Activated effector memory CD4-positive, alpha-beta T cell treated with anti-CD3 and anti-CD28 coated beads, Interleukin-2, amount 50 U/mL, for 16 hours (primary cell): ENCODE measurements at places on chromosomes 6 and 20.
A peak's percentile ranks its signal among the peaks of the same experiment; 100 is the strongest.

- DNase-seq: no peak
Measured at GRCh38 chr6:163400509-163400908, 14.0 kb upstream of the QKI start.

DNA sequence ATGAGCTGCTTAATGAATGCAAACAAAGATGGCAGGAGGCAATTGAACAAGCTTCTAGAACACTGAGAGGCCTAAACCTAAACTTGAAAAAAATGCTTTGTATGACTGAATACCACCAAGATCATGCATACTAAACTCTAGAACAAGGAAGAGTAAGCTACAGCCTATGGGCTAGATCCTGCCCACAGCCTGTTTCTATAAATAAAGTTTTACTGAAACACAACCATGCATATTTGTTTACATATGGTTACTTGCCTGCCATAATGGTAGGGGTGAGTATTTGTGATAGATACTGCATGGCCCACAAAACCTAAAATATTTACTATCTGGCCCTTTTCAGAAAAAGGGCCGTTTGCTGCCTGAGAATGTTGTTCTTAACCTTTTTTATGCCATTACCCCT is 37.0 kb downstream of the ZFP64 start:
- no peak for DNase-seq

DNA sequence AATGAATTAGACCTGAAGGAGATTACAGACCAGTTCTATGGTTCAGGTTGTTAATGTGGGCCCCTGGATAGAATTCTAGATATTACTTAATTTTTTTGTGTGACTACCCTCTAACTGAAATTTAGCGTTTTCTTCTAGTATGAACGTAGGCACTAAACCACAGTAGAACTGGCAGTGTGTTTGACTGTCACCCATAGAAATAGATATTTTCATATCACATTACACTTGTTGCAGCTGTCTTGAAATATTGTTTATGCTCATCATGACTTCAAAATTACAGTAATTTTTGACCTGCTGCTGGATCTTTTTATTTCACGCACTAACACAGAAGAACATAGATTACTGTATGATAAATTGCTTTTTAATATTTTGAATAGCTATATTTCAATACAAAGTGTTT is 31.6 kb downstream of the E2F3 start:
- DNase-seq: no peak

- no peak for DNase-seq
Measured at GRCh38 chr6:139172151-139172550, 37.3 kb downstream of the HECA start.

- peak; percentile 79 for DNase-seq
Measured at GRCh38 chr6:28896505-28897368, 27.0 kb downstream of the TRIM27 start.

DNA sequence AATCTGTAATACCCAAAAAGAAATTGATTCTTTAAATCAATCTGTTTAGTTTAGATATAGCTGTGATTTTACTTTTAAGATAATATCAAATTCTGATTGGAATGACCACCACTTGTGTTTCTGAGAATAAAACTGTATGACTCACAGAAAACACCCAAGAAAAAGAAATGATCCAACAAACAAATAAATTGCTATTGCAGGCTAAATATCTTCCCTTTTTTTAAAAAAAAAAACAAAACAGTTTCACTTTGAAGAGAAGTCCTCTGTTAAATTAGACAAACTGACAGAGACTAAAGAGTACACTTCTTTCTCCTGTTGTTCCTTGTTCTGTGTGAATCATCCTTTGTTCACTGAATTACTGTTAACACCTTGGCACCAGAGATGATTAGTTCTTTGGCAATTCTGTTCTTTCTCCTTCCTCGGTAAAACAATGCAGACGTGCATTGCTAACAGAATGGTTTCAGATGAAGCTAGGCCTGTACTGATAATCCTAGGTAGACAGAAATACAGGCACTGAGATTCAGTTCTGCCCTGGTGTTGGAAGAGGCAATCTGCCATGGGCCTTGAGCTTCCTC is 895.2 kb upstream of the CITED2 start:
- no peak for DNase-seq

DNA sequence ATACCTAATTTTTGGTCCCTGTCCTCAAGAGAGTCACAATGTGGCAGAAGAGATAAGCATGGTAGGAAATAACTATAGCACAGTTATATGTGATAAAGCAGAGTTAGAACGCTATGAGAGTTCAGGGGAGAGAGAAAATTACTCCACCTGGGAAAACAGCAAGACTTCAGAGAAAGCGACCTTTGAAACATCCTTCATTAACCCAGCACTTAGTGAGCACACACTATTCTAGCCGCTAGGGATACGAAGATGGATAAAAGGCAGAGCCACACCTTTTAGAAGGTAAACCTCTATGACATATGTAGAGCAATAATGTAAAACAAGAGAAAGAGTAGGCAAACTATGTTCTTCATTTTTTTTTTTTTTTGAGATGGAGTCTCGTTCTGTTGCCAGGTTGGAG is 264.3 kb downstream of the PTPRK start:
- no peak for DNase-seq
